ENCODE measurements at places on chromosomes 1 and 21.

DNA sequence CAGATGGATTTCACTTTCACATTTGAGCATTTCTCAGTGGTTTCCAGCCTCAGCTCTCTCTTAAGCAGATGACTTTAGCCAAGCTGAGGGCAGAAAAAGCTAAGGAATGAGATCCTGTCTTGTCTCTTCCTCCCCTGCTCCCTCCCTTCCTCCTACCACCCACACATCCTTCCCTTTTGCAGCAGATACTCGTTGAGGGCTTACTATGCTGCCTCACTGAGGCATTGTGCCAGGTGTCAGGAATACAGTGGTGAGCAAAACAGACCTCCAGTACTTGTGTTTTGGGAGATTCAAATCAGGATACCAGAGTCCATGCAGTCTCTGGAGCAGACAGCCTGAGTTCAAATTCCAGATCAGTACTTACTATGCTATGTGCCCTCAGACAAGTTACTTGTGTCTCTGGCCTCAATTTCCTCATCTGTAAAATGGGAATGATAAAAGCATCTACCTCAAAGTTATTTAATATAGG lies 43.2 kb downstream of the KIF26B start:
- no peak for DNase-seq

DNA sequence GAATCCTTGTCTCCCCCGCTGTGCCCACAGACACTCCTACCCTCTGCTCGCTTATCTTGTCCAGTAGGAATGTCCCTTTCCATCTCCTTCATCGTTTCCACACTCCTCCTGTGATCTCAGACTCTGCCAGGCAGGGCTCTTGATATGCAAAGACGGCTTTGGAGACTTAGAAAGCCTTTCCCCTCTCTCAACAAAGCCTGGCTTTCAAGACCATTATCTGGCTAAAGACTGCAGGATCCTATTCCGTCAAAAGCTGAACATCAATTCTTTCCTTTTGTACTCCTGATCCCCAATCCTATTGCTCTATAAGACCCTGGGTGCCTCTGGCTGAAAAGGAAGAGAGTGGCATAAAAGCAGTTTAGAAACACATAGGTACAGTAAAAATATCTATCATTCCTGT lies 63.9 kb downstream of the SDC3 start:
- DNase-seq, result no peak

- no peak for DNase-seq
Measured at GRCh38 chr1:246622035-246622652, 55.9 kb downstream of the CNST start.

- no peak for DNase-seq
Measured at GRCh38 chr1:238589843-238590435, 699.2 kb upstream of the ZP4 start.

DNA sequence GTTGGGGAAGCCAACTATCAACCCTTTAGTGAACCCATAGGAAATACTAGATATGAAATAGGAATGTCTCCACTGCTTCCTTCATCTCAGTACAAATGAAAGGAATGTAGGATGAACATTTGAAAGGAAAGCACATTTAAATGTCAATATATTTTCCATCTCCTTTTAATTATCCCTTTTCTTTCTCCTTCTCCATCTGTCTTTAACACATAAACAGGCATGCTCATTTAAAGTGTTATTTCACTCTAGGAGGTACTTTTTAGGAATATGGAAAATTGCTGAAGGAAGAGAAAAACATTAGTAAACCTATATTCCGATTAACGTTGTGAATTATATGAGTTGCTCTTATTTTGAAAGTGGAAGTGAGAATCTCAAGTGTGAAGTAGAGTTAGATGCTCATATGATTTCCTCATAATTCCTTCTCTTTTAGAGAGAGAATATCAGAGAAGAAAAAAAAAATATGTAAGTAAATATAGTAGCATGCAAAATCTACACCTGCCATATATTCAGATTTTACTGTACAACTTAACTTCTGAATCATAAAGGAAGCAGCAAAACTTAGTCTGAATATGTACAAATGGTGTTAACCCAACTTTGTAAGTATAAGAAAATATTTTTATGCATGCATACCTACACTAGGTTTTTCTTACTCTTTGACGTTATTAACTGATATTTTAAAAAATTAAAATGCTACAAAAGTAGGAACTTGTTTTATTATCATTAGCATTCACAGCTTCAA lies 406.9 kb upstream of the B3GALT2 start:
- DNase-seq, result no peak

- no peak for DNase-seq
Measured at GRCh38 chr1:15702722-15703550, 18.8 kb downstream of the PLEKHM2 start.

- DNase-seq, result no peak
Measured at GRCh38 chr1:5515501-5515900, 476.7 kb downstream of the NPHP4 start.

DNA sequence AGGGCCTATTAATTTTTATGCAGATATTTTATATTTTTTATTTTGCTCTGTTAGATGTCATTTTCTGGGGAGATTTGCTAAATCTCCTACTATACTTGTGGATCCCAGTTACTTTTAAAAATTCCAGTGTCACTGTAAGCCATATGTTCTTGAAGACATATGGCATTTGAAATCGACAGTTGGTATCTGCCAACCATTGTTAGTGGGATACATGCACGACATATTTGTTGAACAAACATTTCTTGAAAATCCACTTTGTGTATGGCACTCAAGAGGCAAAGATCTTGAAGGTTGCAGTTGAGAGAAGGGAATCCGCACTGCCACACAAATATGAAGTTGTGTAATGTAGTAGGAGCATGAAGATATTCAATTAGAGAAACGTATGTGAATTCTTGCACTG lies 287.7 kb downstream of the HHAT start:
- DNase-seq, result no peak

DNA sequence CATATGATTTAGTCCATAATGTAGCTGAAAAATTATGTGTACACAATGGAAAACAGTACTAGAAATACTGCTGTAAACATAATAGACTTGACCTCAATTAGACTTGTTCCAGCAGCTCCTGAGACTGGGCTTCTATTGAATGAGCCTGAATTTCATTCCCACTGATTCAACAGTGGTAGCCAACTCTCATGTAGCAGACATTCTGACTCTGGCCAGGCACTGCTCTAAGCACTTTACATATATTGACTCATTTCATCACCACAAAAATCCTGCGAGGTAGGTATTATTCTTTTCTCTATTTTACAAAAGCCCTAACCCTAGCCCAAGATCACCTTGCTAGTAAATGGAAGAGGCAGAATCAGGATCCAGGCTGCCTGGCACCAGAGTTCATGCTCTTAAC lies 12.8 kb upstream of the CTSS start:
- DNase-seq, result no peak

DNA sequence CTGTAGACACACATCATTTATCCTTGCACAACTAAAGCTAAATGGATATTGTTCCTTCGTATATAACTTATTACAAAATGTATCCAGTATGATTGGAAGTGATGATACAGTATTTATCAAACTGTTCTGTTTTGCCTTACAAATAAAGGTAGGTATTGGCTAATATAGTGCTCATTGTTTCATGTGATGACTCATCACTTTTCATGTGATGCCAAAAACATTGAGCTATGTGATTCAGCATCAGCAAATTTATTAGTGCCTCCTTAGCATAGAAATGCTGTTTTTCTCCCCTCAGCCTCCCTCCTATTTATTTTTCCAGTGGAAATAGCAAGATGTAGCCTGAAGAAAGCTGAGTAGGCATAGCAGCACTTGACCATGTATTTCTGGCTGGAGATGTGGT lies 228.6 kb upstream of the LYPLAL1 start:
- no peak for DNase-seq

- no peak for DNase-seq
Measured at GRCh38 chr1:196438329-196438728, 169.9 kb downstream of the KCNT2 start.

DNA sequence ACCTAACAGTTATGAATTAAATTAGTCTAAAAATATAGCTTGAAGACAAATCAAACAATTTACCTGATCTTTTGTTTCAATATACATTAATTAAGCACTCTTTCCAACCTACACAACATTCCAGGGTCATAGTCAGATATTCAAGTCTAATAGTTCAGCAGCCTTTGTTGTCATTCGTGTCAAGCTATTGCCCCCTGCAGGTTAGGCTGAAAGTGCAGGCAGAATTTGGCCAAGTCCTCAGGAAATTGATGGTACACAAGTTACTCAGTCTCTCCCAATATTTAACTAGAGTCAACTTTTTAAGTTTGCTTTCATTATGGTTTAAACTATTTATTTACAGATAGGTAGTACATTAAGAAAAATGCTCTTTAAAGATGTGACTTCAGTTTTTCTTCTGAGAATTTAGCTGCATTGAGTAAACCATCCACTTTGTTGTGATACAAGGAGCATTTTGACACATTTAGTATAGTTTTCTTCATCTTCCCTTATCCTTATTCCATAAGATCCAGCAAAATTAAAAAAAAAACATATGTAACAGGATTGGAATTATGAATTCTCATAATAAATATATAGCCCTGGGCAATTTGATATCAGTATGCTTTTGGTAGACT lies 130.3 kb upstream of the DPYD start:
- DNase-seq, result peak; percentile 80

GRCh38 chr1:22688466-22688865 lies 22.2 kb upstream of the EPHB2 start:
- DNase-seq, result no peak

- no peak for DNase-seq
Measured at GRCh38 chr1:22224631-22225030, 81.7 kb upstream of the WNT4 start.

GRCh38 chr21:40130476-40130875 lies 263.2 kb downstream of the PCP4 start:
- no peak for DNase-seq

Measured in activated CD4-positive, alpha-beta T cell treated with anti-CD3 and anti-CD28 coated beads for 48 hours (primary cell).